ENCODE measurements at places on chromosomes 4 and X.

DNA sequence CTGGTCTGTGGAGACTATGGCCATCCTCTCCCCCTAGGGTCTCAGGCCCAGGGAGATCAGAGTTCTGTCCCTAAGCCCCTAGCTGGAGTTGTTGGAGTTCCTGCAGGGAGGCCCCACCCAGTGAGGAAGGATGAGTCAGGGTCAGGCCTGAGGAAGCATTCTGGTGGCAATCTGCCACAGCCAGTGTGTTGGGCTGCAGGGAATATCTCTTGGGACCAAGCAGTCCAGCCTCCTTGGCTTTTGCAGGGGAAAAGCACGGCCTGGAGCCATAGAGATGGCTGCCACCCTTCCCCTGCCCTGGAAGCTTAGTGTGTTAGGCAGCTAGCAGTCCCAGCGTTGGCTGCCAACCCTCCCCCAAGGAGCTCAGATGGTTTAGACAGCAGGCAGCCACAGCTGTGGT is 202.4 kb downstream of the RTL9 start:
- DNase-seq: no peak

DNA sequence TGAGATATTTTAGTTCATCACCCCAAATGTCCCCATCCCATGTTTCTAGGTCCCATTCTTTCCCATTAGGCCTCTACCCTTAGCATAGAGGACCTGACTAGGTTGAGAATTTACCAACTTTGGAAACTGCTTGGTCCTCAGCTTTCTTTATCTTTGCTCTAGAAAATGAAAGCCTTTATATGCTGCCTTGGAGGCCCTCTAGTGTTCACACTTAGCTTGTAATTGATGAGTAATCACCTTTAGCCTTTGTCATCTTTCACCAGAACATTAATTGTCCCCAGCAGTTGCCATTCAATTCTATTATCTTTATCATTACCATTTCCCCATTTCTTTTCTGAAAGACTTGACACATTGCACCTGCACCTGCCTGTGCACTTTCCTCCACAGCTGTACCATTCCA is 589.2 kb upstream of the NR3C2 start:
- no peak for DNase-seq

DNA sequence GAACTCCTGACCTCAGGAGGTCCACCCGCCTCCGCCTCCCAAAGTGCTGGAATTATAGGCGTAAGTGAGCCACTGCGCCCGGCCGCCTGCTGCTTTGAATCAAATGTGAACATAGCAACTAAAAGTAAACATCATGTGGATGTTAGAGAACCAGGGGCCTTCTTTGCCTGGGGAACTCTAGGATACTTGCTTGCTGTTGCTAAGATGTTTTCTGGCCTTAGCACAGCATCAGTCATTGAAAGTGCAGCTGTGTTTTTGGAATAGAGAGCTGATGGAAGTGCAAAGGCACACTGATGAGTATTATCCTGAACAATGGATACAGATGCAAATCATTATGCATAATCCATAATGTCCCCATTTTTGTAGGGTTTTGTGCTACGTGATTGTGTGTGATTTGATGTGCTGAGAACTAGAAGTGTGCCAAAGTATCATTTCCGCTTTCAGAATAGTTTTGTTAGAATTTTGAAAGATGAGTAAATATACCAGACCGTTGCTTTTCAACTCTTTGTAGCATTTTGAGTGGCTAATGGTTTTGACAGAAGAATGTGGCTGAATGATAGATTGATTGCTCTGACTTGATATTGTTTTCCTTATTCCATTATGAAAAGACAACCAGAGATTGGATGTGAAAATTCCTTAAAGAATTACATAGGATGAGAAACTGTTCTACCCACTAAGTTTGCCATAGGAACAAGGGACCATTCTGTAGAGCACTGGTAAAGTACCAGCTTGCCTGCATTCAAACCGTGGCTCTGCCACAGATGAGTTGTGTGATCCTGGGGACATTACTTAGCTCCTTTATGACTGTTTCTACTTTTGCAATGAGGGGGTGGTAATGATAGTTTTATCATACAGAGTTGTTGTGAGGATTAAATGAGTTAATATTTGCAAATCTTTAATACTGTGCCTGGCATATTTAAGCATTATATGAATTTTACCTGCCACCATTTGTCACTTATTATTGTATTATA is 74.7 kb downstream of the REPS2 start:
- no peak for DNase-seq

- no peak for DNase-seq
These were observed 13.3 kb downstream of the CYP4V2 start for GRCh38 chr4:186204686-186205085.

DNA sequence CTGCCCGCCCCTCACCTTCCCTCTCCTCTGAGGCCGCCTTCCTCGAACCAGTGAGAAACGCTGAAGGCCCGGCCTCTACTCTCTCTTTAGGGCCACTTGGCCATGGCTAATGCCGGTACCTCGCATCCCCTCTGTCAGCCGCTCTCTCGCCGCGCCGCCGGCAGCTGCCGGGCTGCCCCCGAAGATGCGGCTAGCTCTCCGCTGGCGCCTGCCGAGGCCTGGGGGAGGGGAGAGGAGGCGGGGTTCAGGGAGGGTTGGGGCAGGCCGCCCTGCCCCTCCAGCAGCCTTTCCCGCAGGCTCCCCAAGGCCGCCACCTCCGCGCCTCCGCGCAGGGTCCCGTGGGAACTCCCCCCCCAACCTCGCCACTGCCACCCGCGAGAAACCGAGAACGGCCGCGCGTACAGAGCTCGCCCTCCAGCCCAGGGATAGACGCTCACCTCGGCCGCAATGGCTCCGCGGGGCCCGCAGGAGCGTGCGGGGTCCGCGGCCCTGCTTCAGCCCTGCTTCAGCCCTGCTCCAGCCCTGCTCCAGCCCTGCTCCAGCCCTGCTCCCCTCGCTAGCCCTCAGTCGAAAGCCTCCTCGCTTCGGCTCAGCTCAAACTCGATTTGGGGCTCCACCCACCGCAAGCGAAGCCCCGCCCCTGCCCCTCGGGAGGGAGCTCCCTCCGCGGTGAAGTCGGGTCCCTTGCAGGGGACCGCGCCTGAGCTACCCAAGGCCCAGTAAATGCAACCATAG is at the start of gene HUWE1:
HUWE1 (minus strand) TSS at position 569 of the 735 bp plus-strand sequence. CDS start 32,612 bp downstream, outside the sequence.
- DNase-seq: peak; percentile 53

- peak; percentile 32 for DNase-seq
These were observed 15.2 kb downstream of the HSD17B11 start for GRCh38 chr4:87375719-87376291.

- DNase-seq: no peak
These were observed 78.1 kb upstream of the ATP6AP2 start for GRCh38 chrX:40502688-40503087.

GRCh38 chrX:3990569-3990968 is 277.1 kb upstream of the PRKX start:
- no peak for DNase-seq

DNA sequence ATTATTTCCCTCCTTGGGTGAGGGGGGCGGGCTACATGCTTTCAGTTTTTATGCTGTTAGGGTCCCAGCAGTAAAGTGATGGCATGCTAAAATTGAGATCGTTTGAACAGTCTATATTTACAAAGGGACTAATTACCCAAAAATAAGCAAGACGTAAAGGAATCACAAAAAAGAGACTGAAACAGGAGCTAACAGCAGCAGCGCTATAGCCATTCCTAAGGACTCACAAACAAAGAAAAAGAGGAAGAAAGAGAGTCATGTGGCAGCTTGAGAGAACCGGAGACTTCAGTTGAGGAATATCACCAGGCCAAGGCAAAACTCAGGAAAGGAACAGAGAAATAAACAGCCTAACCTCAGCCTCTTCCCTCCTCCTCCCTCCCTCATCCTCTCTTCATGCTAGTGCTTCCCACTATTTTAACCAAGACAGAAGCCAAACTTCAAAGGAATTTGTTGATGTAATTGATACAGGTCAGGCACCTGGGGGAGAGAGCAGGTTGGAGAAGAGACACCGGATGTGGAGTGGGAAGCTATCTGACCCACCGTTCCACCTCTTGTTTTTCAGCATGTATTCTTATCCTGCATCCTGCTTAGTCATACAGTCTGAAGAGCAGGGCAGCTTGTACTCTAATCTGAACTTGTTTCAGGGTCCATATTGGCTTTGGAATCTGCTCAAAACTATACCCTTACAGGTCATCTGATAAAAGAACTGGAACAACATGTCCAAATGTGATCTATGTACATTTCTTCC is 383.7 kb downstream of the NAF1 start:
- no peak for DNase-seq

GRCh38 chr4:174423257-174423944 is 98.9 kb downstream of the HPGD start:
- peak; percentile 17 for DNase-seq

- DNase-seq: no peak
These were observed 4.8 kb downstream of the BCOR start for GRCh38 chrX:40092808-40093435.

DNA sequence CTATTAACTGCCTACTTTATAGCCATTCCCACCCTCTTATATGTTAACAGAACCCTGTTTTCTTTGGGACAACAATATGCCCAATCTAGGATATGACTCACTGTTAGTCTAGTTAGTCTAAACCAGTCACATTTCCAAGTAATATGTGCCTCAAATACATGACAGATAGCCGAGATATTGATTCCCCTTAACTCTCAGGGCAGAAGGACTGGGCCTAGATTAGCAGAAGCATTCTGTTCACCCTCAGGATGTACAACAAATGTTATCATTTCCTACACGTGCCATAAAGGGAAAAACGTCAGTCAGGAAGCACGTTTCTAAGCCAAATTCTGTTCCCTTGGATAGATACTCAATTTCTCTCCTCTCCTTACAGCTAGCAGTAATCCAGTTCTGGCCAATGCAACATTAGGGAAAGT is 114.1 kb downstream of the SLC10A7 start:
- DNase-seq: no peak

GRCh38 chr4:85642356-85643100 is 167.6 kb downstream of the ARHGAP24 start:
- no peak for DNase-seq

GRCh38 chrX:41022566-41022965 is 62.7 kb upstream of the USP9X start:
- no peak for DNase-seq

DNA sequence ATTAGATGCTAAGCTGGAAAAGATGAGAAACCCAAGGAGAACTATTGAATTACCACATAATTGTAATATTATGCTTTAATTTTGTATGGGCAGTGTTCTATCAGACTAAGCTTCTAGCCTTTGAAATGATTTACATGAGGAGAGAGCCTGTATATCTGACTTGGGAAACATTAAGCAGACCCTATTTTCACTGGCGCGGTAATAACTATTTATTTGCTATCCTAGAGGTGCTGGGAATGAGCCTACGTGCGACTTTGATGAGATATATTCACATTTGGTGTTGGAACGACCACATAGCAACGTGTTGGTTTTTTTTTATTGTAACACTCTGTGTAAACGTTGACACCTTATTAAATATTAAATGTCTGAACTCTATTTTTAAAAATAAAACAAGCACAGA is 80.5 kb downstream of the CLCN4 start:
- no peak for DNase-seq

GRCh38 chr4:130238121-130238520 is 1142.2 kb downstream of the C4orf33 start:
- no peak for DNase-seq

- no peak for DNase-seq
These were observed 246.3 kb upstream of the ADGRL3 start for GRCh38 chr4:60953826-60954225.

DNA sequence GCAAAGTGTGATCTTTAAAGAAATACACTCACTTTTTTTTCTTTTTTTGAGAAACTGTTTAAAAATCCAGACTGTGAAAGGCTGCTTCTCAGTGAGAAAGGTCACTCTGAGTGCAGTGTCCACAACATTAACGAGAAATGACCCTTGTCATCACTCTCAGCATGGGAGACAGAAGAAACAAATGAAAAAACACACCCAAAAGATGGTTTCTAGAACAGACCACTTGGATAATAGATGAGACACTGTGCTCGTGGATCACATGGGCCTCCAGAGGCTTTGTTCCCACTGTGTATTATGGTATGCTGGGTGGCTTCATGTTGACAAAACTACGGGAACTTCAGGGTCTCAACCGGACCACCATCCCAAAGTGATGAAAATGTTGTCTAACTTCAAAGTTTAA is 64.9 kb downstream of the NEUROG2 start:
- DNase-seq: no peak

DNA sequence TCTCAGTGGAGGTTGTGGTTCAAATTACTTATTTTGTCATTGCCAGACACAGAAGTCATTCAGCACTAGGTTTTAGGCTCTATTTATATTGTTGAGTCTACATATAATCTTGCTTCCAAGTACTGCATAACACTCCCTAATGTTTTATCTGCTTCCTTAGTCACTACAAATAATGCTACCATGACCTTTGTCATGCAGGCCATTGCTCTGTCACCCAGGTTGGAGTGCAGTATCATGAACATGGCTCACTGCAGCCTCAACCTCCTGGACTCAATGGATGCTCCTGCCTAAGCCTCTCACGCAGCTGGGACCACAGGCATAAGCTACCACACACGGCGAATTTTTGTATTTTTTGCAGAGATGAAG is 23.5 kb upstream of the PDZD4 start:
- no peak for DNase-seq

DNA sequence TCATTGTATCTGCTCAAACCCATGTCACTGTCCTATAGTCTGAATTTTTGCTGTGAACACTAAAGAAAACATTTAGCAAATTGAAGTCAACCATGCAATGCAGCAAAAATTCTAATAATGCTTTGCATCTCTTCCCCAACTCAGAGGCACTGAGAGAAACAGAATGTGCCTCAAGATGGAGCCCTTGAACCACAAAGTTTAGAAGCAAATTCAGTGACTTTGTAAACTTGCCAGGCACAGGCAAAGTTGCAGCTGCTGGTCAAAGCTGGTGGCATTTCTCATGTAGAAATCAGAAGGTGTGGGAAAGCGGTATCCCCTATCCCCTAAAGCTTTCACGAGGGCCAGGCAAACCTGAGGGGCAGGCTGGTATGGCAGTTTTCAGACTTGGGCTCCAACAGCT is 121.7 kb upstream of the DIPK2B start:
- DNase-seq: no peak

DNA sequence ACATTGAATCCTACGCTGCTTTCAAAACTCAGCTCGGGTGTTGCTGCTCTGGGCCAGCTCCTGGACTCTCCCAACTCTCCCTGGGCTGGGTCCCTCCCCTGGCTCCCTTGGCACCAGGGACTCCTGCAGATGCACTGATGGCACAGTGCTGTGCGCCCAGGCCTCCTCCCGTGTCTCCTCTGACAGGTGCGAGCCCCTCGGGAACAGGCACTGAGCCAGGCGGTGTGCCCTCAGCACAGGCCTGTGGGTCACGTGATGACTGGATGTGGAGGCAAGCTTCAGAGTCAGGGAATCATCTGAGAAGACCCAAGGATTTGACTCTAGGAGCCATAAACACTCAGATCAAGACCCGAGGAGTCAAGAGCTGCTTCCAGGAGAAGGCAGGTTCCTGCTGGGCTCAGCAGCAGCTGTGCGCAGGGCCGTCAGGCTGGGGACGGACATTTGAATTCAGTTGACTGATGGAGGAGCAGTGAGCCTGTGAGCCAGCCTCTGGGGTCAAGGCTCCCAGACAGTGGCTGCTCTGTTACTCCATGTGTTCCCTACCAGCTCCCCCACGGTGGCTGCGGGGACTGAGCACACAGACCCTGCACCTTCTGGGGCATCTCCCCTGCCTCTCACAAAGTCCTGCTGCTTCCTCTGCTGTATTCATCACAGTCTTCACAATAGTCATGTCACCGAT is 33.0 kb downstream of the NAT8L start:
- peak; percentile 67 for DNase-seq

GRCh38 chr4:185554365-185555126 is 19.2 kb upstream of the PDLIM3 start:
- no peak for DNase-seq
